Substantia nigra (tissue), 51 donors: ENCODE measurements at places on chromosomes 11 and 22.

DNA sequence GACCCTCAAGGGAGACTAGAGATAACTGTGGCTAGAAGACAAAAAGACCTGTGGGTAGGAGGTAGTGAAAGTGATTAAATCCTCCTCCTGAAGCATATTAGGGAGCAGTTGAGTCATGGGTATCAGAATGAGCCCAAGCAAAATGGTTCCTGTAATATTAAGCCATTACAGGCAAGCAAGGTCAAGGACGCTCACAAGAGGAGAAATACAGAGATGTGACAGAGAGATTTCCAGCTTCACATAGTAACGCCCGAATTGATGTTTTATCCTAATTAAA is 77.7 kb downstream of the FAM76B start:
- no peak for DNase-seq

DNA sequence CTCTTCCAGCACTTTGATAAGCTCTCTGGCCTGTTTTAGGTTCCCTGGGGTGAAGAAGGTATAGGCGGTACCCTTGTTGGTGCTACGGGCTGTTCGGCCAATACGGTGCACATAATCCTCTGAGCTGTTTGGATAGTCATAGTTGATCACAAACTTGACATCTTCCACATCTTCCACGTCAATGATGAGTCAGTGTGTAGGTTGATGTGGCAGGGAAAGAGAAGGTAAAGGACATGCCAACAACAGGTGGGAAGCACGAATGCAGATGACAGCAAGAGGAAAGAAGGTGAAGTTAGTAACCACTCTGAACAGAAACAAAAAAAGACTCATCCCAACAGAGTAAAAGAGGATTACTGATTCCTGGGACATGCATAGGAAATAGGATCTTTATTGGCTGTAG is 18.2 kb downstream of the DDX17 start:
- no peak for DNase-seq

DNA sequence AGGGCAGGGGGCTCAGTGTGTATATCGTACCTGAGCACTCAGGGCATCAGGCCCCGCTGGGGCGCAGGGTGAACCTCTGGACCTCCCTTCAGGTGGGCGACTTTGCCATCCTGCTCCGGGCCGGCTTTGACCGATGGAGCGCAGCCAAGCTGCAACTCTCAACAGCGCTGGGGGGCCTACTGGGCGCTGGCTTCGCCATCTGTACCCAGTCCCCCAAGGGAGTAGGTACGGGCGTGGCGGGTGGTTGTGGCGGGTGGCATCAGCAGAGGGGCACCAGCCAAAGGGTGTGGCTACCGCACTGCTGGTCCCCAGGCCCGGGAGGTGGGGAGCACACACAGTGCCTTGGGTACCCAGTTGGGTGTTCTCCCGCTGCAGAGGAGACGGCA is 6.3 kb downstream of the SLC39A13 start:
- DNase-seq = no peak

- peak; percentile 64 for DNase-seq
Observed at GRCh38 chr11:117678658-117679406, 118.2 kb downstream of the DSCAML1 start.

DNA sequence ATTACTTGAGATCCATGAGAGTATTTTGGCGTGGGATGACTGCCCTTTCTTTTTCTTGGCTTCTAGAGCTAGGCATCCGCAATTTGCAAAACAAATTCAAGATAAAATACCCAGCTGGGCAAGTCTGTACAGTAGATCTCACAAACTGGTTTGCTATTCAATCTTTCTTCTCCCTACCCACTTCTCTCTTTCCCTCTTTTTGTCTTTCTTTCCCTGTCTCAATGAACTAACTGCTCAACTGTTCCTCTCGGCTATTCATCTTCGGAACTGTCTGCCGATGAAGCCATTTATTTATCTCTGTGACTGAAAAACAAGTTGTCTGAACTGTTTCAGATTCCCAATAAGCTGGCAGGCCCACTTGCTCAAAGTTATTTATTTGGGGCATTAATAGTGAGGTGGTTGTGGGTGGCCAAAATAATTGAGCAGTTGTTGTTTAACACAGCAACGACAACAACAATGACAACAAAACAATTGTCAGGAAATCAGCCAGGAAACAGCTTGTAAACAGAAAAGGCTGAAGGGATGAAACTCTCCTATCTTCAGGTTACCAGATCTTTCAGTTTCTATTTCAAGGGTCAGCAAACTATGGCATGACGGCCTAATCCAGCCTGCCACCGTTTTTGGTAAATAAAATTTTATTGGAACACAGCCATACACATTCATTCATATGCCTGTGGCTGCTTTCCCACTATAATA is 76.0 kb upstream of the MTMR2 start:
- DNase-seq = no peak

DNA sequence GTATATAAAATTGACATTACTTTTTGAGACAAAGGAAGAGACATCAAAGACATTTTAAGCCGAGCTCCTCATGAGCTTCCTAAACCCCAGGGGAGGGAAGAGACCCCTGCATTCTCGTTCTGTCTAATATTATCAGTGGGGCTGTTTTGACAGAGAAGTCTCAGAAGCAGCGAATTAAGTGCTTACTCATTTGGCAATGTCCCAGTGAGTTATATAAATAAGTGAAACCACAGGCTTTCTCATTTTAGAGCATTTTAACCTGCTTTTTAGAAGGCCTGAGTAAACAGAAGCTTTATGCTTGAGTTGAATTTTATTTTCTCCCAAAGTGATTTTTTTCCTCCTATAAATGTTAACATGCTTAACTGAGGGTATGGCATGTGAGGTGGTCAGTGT is 23.2 kb upstream of the C1QTNF4 start:
- DNase-seq = no peak
